ENCODE measurements at places on chromosomes 7 and 10. TPM values are rescaled to one million over a fixed set of nuclear protein-coding genes. Genes with fewer than 3 reads are reported as not detected.
A peak's percentile ranks its signal among the peaks of the same experiment; 100 is the strongest.

Gene AKR1D1
- not detected for total RNA-seq

Gene WDR91
- 27.9 TPM for total RNA-seq

Gene PAX4
- total RNA-seq = not detected

Gene ZPBP
- total RNA-seq = 1.2 TPM

Gene SHOC2
- 68.3 TPM for total RNA-seq

Gene MYL10
- not detected for total RNA-seq

Gene DUS4L
- total RNA-seq = 14.8 TPM

Gene SPDYE16
- 1.3 TPM for total RNA-seq

Gene C10orf90
- total RNA-seq = not detected

Gene SPDYE9
- total RNA-seq = not detected

Gene CARD11
- total RNA-seq = 52.3 TPM

Gene ELMO1
- total RNA-seq = 51.9 TPM

Gene GPR26
- not detected for total RNA-seq

GRCh38 chr7:106281585-106282318 is 3.0 kb downstream of the NAMPT start:
- DNase-seq = no peak

GRCh38 chr7:99234185-99234584 is 26.3 kb upstream of the KPNA7 start:
- no peak for DNase-seq

DNA sequence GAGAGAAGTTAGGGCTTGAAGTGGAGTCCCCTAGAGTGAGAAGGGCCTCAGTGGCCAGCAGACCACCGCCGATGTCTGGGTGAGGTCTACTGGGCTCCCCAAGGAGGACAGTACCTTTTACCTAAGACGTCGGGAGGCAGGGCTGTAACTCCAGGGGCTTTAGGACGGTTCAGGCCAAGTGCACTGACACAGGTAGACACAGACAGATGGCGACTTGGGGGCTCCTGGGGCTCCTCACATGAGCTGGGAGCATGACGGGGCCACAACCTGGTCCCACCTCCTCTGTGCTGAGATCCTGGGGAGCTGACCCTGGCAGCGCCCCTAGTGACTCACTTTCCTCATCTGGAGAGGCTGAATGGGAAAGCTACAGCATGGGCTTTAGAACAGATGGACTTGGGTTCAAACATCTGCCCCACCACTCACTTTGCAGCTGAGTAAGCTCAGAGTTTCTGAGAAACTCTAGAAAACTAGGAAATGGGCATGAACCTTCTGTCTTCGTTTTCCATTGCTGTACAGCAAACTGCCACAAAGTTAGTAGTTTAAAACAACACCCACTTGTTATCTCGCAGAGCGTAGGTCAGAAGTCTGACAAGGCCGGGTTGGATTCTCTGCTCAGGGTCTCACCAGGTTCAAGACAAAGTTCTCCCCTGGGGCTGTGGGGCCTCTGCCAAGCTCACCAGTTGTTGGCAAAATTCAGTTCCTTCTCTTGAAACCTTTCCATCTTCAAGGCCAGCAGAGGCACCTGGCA is 4.7 kb upstream of the COMTD1 start:
- DNase-seq = peak; percentile 29

- DNase-seq = peak; percentile 87
Observed at GRCh38 chr10:79149662-79150443, 81.1 kb downstream of the ZMIZ1 start.

GRCh38 chr7:132416395-132416794 is 159.9 kb downstream of the PLXNA4 start:
- DNase-seq = no peak

DNA sequence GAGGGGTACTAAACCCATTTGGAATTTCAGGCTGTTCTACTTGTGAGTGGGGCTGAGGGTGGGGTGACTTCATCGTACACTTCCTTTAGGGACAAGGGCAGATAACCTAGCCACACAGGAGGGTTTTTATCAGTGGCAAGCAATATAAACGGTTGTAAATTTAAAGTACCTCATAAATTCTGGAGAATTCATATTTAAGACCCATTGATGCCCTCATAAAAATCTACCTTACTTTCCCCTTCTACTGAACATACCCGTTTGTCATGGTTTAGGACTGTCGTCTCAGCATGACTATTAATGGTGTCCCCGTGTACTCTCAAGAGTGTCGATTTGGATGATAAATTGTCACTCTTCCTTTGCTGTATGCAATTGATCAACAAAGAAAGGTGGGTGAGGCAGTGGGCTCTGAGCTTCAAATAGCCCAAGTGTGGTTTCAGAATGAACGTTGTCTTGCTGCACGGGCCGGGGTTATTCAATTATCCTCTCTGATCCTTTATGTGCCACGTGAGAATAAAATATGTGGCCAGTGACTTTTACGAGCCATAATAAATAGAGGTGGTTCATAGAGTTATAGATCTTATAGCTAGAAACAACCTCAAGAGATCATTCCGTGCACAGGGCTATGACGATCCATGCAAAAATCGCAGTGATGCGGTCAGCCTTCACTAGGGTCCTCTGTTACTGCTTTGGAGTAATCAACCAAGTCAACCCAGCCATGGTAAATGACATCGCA is 82.2 kb downstream of the FAM107B start:
- DNase-seq = no peak

GRCh38 chr7:131244259-131244852 is 83.3 kb upstream of the MKLN1 start:
- no peak for DNase-seq

GRCh38 chr7:152989889-152990380 is 230.4 kb downstream of the ACTR3B start:
- DNase-seq = no peak

DNA sequence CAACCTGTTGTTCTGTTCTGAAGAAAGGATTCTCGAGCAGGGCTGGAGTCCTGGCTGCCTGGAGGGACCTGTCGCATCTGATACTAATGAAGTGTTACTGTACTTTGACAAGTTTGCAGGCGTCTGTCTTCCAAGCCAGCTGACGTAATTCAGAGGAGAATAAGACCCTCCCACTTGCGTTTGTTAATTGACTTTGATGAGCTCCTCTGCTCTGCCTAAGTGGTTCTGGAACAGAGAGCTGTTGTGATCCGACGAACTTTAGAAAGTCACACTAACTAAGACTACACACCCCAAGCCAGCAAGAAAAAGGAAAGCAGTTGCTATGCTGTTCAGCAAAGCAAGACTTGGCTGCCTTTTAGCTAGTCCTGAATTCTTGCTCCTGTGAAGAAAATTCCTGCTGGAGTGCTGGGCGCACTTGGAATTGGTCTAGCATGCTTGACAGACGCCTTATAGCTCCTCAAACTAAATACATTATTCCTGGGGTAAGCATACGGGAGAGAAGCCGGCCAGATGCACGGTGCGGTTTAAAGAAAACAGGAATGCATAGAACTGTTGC is 200.3 kb downstream of the CACNB2 start:
- DNase-seq = no peak

DNA sequence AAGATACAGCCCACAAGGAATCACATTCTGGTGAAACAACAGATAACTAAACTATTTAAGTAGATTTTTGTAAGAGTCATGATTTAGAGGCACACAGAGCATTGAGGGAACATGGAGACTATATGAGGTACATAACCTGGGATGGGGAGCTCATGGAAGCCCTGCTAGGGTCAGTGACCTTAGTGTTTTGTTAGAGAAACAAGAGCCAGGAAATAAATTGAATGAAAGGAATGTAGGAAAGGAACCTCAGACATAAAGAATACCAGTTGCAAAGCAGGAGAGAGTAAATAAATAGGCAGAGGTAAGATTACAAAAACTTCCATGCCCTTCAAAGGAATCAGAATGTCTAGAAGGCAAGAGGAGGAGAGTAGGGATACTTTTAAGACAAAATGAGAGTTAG is 1076.9 kb downstream of the CNTNAP2 start:
- no peak for DNase-seq

DNA sequence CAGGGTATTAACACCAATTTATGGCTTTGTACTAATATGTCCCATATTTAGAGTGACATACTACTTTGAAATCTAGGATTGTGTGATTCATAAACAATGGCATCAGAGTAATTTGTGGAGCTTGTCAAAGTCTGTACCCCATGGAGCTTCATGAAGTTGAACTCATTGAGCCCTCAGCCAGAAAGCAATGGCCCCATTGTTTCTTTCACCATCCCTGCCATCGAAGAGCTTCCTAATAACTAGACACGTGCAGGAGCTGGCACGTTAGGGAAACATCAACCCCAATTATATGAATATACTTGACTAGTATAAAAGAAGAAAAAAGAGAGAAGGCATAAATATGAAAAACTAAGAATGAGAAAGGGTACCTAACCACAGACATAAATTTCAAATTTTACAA is 206.6 kb downstream of the CXCL12 start:
- DNase-seq = no peak

- no peak for DNase-seq
Observed at GRCh38 chr7:83739527-83739926, 90.6 kb upstream of the SEMA3E start.

DNA sequence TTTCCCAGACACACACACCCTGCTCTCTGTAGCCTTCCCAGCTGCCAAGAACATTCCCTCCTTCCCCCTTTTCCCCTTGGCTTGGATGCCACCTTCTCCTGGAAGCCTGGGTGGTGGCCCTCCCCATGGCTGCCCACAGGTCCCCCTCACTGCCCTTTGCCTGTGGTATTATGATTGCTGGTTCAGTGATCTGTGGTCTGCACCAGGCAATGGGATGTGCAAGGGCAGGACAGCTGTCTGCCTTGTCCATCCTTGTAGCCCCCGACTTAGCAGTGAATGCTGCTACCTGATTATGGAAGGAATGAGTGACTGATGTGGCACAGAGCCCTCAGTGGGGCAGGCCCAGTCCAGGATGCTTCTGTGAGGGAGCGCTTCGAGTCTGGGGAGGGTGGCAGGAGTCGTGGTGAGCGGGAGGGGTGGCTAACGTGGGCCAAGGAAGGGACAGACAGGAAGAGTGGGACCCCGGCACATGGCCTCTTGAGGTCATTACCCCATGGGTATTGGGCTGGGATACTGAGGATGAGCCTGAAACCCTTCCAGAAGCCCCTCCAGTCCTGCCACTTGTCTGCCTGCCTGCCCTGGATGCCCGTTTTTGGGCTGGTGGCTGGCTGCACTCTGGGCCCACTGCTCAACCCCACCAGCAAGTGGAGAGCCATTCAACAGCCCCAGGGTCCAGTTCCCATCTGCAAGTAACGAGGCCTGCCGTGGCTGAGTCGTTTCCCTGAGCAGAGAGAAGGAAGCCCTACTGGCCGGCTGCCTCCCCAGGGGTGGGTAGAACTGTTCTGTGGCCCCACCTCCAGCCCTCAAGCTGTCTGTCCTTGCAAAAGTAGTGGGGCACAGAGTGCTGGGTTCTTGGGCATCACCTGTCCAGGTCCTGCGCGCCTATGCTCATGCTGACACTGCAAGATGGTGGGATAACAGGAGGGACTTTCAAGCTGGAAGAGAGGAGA is 8.8 kb downstream of the CHST3 start:
- DNase-seq = no peak

- DNase-seq = no peak
Observed at GRCh38 chr10:112774798-112775197, 175.2 kb upstream of the TCF7L2 start.

- no peak for DNase-seq
Observed at GRCh38 chr7:39644170-39644569, 20.8 kb downstream of the RALA start.

GRCh38 chr7:523347-524336 is 4.0 kb upstream of the PDGFA start:
- DNase-seq = no peak

DNA sequence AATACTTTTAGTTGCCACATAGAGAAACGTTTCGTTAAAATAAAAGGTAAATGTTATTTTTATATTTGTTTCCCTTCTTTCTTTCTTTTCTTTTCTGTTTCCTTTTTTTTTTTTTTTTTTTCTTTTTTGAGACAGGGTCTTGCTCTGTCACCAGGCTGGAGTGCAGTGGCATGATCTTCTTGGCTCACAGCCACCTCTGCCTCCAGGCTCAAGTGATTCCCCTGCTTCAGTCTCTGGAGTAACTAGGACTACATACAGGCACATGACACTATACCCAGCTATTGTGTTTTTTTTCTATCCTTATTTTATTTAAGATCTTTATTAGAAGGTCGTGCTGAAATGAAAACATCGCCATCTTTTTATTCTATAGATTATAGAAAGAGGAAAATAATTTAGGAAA is 661.8 kb upstream of the MBL2 start:
- no peak for DNase-seq

DNA sequence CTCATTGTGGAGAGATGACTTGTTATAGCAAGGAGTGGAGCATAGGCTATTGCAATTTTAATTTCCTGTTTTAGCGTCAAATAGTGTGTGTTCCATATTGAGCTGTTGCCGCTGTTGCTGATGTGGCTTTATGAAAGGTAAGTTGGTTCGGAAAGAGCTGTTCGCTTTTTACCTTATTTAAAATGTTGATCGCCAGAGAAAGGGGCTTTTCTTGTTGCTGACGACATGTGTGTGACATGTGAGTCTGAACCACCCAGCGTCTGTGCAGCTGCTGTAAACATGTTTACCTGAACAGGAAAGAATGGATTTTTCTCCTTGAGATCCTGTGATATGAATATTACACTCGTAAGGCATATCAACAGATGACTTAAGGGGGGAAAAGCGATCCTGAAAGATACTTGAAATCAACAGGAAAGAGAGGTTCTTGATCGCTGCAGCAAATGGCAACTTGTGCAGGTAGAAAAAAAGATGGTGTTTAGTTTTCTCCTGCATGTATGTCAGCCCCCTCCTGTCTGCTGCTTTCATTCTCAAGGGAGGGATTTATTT is 2.5 kb downstream of the ZEB1 start:
- no peak for DNase-seq

- no peak for DNase-seq
Observed at GRCh38 chr7:101983147-101983811, 165.9 kb downstream of the CUX1 start.

- no peak for DNase-seq
Observed at GRCh38 chr7:128877756-128878120, 15.1 kb downstream of the ATP6V1F start.

DNA sequence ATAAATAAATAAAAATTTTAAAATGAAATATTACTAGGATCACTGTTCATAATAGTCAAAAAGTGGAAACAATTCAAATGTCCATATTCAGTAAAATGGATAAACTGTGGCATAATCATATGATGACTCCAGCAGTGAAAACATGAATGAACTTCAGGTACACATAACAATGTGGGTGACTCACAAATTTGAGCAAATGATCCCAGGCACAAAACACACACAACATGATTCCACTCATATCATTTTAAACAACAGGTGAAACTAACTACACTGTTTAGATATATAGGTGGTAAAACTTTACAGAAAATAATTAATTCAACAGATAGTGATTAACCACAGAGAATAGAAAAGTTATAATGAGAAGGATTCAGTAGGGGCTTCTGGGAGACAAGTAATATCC is 14.7 kb upstream of the SAMD8 start:
- DNase-seq = no peak

- DNase-seq = peak; percentile 67
Observed at GRCh38 chr7:30445770-30446169, 32.8 kb downstream of the NOD1 start.
